CD4-positive, alpha-beta T cell (primary cell): ENCODE measurements at places on chromosomes 13 and 19. TPM values are rescaled to one million over a fixed set of nuclear protein-coding genes. Genes with fewer than 3 reads are reported as not detected.

DNA sequence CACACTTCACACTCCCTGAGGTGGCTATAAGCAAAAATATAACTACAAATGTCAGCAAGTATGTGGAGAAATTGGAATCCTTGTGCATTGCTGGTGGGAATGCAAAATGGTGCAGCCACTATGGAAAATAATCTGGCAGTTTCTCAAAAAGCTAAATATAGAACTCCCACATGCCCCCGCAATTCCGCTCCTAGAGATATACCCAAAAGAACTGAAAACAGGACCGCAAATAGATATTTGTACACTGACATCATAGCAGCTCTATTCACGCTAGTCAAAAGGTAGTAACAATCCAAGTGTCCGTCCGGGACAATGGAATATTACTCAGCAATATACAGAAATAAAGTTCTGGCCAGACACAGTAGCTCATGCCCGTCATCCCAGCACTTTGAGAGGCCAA, 31.5 kb upstream of the TPM4 start:
- H3K27ac ChIP-seq = no peak overlapping the region
- H3K36me3 ChIP-seq = no peaks in the 10 kb centered on the region
- peaks cover 10% of the 10 kb centered on the region for H3K4me1 ChIP-seq
- no peak overlapping the region for H3K4me3 ChIP-seq

GRCh38 chr13:32548837-32549236, 10.2 kb upstream of the N4BP2L2 start:
- no peak overlapping the region for H3K27ac ChIP-seq
- H3K27me3 ChIP-seq = no peaks in the 10 kb centered on the region
- no peak overlapping the region for H3K4me3 ChIP-seq

GRCh38 chr13:94914895-94915294, 202.6 kb upstream of the SOX21 start:
- no peaks in the 10 kb centered on the region for H3K27me3 ChIP-seq
- no peaks in the 10 kb centered on the region for H3K36me3 ChIP-seq
- no peak overlapping the region for H3K27ac ChIP-seq
- H3K4me1 ChIP-seq = no peaks in the 10 kb centered on the region
- DNase-seq = no peak

Gene CEACAM7
- not detected for total RNA-seq

Gene GNG7
- total RNA-seq = 5.2 TPM

DNA sequence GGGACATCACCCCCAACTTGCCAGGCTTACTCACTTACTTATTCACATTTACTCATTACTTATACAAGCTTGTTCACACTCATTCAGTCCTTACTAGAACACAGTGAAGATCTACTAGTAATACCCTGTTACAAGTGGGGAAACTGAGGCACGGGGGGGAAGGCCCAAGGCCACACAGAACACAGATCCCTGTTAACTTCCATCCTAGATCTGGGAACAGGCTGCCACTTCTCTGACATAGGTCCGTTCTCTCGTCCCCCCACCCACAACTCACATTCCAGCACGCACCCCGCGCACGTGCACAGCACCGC, 1.5 kb upstream of the NRTN start:
- peaks cover 36% of the 10 kb centered on the region for H3K4me1 ChIP-seq
- H3K4me3 ChIP-seq = peak overlapping the region; percentile 47
- H3K36me3 ChIP-seq = no peaks in the 10 kb centered on the region
- peaks cover 28% of the 10 kb centered on the region for H3K27me3 ChIP-seq
- H3K27ac ChIP-seq = no peak overlapping the region

- DNase-seq = no peak
- H3K27me3 ChIP-seq = no peaks in the 10 kb centered on the region
- H3K27ac ChIP-seq = no peak overlapping the region
- H3K4me3 ChIP-seq = no peak overlapping the region
- peaks cover 39% of the 10 kb centered on the region for H3K36me3 ChIP-seq
- H3K4me1 ChIP-seq = no peaks in the 10 kb centered on the region
Measured at GRCh38 chr19:24059563-24060295, 27.3 kb upstream of the ZNF254 start.

GRCh38 chr19:51690454-51691073, 2.6 kb upstream of the SPACA6 start:
- DNase-seq = peak; percentile 44
- H3K4me3 ChIP-seq = peak overlapping the region; percentile 75
- H3K27ac ChIP-seq = peak overlapping the region; percentile 83
- no peaks in the 10 kb centered on the region for H3K36me3 ChIP-seq

GRCh38 chr13:94827566-94827965, 115.2 kb upstream of the SOX21 start:
- H3K36me3 ChIP-seq = no peaks in the 10 kb centered on the region
- DNase-seq = no peak
- no peak overlapping the region for H3K27ac ChIP-seq

Gene DNAAF3
- not detected for total RNA-seq

Gene PLA2G4C
- 1.9 TPM for total RNA-seq
